CD4-positive, alpha-beta T cell treated with Interleukin-15 for 4 hours (primary cell): ENCODE measurements at places on chromosomes 16 and 17.

DNA sequence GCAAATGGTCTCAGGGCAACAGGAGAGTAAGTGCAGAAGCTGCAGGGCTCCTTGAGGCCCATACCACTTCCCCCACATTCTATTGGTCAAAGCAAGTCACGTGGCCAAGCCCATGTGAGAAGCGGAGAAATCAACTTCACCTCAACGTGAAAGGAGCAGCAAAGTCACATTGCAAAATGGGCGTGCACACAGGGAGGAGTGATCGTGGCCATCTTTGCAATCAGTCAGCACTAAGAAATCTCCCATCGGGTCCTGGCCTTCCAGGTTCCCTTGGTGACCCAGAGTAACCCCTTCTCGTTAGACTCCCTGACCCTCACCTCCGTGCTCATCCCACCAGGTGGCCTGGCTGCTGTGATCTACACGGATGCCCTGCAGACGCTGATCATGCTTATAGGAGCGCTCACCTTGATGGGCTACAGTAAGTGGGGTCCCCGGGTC lies 38.0 kb downstream of the SLC5A11 start:
- DNase-seq, result no peak

DNA sequence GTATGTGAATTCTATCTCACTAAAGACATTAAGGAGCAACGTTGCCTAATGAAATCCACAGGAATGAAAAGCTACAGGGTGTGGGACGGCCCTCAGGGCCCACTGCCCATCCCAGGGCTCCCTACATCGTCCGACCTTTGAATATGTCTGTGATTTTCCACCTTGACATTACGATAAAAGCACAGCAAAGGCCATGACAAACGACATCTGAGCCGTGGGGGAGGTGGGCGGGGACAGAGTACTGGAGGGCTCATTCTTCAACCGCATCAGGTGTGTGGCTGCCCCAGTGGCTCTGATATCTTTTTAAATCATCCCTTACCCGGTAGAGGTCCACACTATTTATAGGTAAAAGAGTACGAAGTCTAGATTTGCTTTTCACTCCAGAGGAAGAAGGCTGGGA lies 35.1 kb downstream of the LMF1 start:
- DNase-seq, result no peak

- DNase-seq, result no peak
Measured at GRCh38 chr17:66943484-66943883, 21.0 kb upstream of the CACNG4 start.

GRCh38 chr17:50029185-50029584 lies 26.7 kb upstream of the ITGA3 start:
- no peak for DNase-seq

GRCh38 chr17:82582213-82582612 lies 62.7 kb downstream of the FOXK2 start:
- DNase-seq, result no peak

- no peak for DNase-seq
Measured at GRCh38 chr17:55872374-55872773, 121.5 kb downstream of the PCTP start.

- DNase-seq, result no peak
Measured at GRCh38 chr16:84547546-84548061, 43.1 kb upstream of the MEAK7 start.
